Memory B cell (primary cell): ENCODE measurements at places on chromosomes 2 and 18.
A peak's percentile ranks its signal among the peaks of the same experiment; 100 is the strongest.

GRCh38 chr18:58026395-58026794 lies 17.6 kb upstream of the NEDD4L start:
- H3K27me3 ChIP-seq = no peaks in the 10 kb centered on the region
- no peaks in the 10 kb centered on the region for H3K36me3 ChIP-seq
- H3K4me3 ChIP-seq = no peak overlapping the region
- H3K27ac ChIP-seq = no peak overlapping the region

GRCh38 chr2:218569038-218569431 lies 396 bp downstream of the CNOT9 start:
- peak overlapping the region; percentile 97 for H3K27ac ChIP-seq
- peak; percentile 37 for DNase-seq
- peak overlapping the region; percentile 93 for H3K4me3 ChIP-seq
- peaks cover 40% of the 10 kb centered on the region for H3K4me1 ChIP-seq
- H3K27me3 ChIP-seq = no peaks in the 10 kb centered on the region

DNA sequence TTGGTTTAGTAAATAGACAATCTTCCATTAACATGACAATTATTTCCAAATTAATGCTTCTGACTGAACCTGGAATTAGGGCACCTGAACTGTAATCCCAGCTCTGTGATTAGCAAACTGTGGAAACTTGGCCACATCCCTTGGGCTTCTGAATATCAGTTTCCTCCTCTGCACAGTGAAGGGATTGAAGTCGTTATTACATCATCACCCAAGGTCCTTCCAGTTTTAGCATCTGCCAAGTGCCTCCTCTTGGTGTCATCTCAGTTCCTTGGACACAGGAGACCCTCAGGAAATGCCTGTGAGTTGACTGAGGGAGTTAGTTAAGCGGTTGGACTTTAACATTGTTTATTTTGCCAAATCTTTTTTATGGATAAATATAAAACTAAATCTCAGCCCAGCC lies 64.8 kb downstream of the MOGAT1 start:
- no peaks in the 10 kb centered on the region for H3K4me1 ChIP-seq
- H3K27ac ChIP-seq = no peak overlapping the region
- no peak for DNase-seq

- no peak overlapping the region for H3K27ac ChIP-seq
- H3K36me3 ChIP-seq = no peaks in the 10 kb centered on the region
- DNase-seq = no peak
- no peak overlapping the region for H3K4me3 ChIP-seq
These were observed 861.1 kb downstream of the CNTNAP5 start for GRCh38 chr2:124886216-124886615.

DNA sequence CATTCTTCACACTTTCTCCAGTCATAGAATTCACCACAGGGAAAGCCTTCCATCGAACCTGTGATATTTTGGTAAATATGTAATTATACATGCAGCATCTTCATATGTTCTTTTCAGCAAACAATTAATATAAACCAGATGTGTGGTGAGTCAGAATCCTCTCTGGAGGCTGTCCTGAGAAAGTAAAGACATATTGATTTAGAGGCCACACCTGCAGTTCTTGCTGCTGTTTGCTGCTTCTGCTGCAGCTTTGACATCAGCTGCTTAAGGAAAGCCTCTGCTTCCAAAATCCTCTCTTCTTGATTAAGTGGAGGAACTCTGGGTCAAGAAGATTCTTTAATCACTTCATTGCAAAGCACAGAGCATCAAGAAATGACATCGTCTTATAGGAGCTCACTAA lies 568.8 kb upstream of the ZEB2 start:
- no peak overlapping the region for H3K4me3 ChIP-seq
- H3K27me3 ChIP-seq = no peaks in the 10 kb centered on the region
- H3K36me3 ChIP-seq = no peaks in the 10 kb centered on the region
- no peak overlapping the region for H3K27ac ChIP-seq
- H3K4me1 ChIP-seq = no peaks in the 10 kb centered on the region
- DNase-seq = no peak

DNA sequence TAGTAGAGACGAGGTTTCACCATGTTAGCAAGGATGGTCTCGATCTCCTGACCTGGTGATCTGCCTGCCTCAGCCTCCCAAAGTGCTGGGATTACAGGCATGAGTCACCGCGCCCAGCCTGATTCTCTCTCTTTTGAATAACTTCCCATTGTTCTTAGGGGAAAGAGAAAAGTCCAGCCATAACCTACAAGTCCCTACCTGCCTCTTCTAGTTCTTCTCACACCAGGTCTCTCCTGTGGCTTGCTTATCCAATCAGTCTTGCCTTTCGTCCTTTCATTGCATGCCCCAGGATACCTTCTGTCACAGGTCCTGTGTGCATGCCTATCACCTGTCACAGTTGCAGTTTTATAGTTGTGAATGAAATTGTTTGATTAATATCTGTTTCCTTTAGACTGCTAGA lies 148.1 kb downstream of the SLC4A3 start:
- H3K27me3 ChIP-seq = peaks cover 8% of the 10 kb centered on the region
- H3K36me3 ChIP-seq = no peaks in the 10 kb centered on the region
- H3K4me3 ChIP-seq = no peak overlapping the region
- no peaks in the 10 kb centered on the region for H3K4me1 ChIP-seq

GRCh38 chr2:48162742-48163141 lies 256.4 kb upstream of the FBXO11 start:
- H3K4me3 ChIP-seq = no peak overlapping the region
- DNase-seq = no peak
- no peaks in the 10 kb centered on the region for H3K4me1 ChIP-seq
- no peak overlapping the region for H3K27ac ChIP-seq
- H3K27me3 ChIP-seq = peaks cover 2% of the 10 kb centered on the region
- H3K36me3 ChIP-seq = peaks cover 6% of the 10 kb centered on the region

DNA sequence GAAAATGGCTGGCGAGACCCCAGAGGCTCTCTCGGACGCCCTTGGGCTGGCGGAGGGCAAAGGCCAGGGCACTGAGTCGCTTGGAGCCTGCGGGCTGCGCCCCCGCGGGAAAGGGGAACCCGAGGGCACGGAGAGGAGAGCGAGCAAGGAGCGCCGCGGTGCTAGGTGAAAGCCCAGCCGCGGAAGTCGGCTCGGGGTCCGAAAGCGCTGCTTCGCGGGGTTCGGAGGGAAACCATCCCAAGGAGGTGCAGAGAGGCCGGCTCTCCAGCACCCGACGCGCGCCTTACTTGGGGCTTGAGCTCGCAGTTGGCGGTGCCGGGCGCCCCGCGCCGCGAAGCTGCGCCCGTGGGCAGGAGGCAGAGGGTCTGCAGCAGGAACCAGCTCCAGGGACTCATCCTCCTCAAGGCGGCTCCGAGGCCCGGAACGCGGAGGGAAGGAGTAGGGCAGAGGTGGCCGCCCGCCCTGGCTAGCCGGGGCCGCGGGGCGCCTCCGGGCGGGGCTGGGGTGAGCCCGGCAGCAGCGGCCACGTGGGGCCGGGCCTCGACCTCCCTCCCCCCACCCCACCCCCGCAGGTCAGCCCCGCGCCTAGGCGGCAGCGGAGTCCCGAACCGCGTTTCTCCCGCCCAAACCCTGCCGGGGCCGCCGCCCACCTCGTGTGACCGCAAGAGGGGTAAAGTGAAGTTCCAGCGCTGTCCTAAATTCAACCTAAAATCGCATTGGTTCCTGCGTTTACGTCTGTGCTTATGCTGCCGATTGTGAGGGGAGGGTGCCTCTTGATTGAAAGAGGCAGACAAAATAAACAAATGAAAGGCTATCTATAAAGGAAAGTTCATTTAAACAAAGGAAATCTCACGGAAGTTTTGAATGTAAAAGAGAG lies at the start of gene TRABD2A:
TRABD2A (minus strand) TSS at position 440 of the 877 bp plus-strand sequence; CDS start at position 395, 45 bp downstream.
- peaks cover 19% of the 10 kb centered on the region for H3K4me1 ChIP-seq
- DNase-seq = peak; percentile 44
- H3K27me3 ChIP-seq = no peaks in the 10 kb centered on the region
- H3K36me3 ChIP-seq = no peaks in the 10 kb centered on the region

GRCh38 chr2:196431957-196432356 lies 207.6 kb upstream of the CCDC150 start:
- DNase-seq = no peak
- H3K27me3 ChIP-seq = peaks cover 2% of the 10 kb centered on the region
- H3K4me1 ChIP-seq = peaks cover 12% of the 10 kb centered on the region
- H3K27ac ChIP-seq = no peak overlapping the region

DNA sequence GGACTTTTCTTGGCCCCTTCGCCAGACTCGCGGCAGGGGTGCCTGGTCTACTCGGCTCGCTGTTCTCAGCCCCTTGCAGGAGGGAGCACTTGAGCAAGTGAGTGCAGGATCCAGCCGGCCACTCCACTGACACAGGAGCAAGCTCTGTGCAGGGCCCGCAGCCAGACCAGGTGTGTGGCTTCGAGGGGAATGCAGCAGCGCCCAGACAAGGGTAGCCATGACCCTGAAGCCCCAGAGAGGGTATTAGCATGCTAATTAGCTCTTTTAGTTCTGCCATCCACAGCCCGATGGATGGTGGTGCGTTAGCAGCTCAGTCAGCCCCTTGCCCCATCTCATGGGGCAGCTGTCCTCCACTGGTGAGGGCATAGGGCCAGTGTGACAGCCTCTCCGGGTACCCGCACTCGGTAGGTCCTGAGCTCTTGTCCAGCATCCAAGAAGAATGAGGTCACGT lies 103.2 kb upstream of the HS6ST1 start:
- no peak overlapping the region for H3K4me3 ChIP-seq
- no peak overlapping the region for H3K27ac ChIP-seq
- peaks cover 8% of the 10 kb centered on the region for H3K27me3 ChIP-seq
- H3K36me3 ChIP-seq = peaks cover 5% of the 10 kb centered on the region

DNA sequence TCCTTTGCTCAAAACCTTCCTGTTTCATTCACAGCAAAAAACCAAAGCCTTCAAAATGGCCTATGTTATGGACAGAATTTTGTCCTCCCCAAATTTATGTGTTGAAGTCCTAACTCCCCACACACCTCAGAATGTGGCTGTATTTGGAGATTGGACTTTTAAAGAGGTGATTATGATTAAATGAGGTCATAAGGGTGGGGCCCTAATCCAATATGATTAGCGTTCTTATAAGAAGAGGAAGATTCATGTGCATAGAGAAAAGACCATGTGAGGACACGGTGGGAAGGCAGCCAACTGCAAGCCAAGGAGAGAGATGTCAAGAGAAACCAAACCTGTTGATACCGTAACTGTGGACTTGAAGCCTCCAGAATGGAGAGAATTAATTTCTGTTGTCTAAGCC lies 4.6 kb upstream of the ZNF638 start:
- no peak overlapping the region for H3K27ac ChIP-seq
- peaks cover 6% of the 10 kb centered on the region for H3K36me3 ChIP-seq
- DNase-seq = no peak
- H3K4me1 ChIP-seq = peaks cover 2% of the 10 kb centered on the region

DNA sequence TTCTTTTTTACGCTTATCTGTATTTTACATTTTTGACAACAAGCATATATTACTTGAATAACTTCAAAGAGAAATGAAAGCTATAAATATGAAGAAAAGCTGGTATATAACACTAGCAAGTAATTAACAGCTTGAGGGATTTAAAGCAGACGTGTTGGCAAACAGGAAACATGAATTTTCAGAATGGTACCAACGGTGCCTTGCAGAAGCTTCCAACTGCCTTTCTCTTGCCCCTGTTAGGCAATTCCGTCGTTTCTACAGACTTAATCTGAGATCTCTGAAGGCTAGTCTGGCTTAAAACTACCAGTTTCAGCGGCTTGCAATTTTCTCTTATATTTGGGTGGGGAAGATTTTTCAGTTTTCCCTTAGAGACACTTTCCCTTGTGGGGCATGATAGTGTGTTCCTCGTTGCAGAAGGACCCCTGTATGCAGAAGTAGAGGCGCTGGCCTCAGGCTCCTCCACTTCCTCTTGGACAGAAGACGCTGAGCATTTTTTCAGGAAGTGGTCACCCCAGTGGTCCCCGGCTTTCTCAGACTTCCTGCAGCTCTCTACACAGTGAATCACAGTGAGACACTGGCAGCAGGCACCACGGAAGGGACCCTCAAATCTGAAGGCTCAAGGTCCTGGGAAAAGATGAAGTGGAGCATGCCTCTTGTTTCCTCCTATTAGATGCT lies 56.2 kb upstream of the SLC16A14 start:
- no peak overlapping the region for H3K27ac ChIP-seq
- peaks cover 13% of the 10 kb centered on the region for H3K4me1 ChIP-seq
- H3K36me3 ChIP-seq = no peaks in the 10 kb centered on the region
- DNase-seq = no peak

- peaks cover 13% of the 10 kb centered on the region for H3K27me3 ChIP-seq
- H3K27ac ChIP-seq = no peak overlapping the region
- no peak for DNase-seq
- no peak overlapping the region for H3K4me3 ChIP-seq
These were observed 98.6 kb downstream of the TGFA start for GRCh38 chr2:70454936-70455544.

DNA sequence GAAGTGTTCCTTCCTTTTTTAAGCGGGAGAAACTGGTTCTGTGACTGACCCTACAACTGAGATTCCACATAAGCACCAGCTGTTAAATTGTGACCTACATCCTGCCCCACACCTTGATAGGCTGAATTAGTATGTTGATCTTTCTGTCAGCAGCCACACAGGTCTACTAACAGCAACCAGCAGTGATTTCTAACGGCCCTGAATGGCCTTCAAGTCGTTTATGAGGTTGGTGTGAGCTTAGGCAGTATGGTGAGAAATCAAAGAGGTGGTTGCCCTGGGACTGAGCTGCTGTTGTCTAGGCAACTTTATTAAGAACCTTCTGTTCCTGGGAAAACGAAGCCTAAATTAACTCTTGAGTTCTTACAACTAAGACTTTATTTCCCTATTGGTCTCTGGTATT lies 197.2 kb upstream of the FSHR start:
- no peaks in the 10 kb centered on the region for H3K4me1 ChIP-seq
- H3K27me3 ChIP-seq = no peaks in the 10 kb centered on the region
- no peaks in the 10 kb centered on the region for H3K36me3 ChIP-seq
- no peak for DNase-seq

- peaks cover 9% of the 10 kb centered on the region for H3K27me3 ChIP-seq
- no peaks in the 10 kb centered on the region for H3K36me3 ChIP-seq
- no peak overlapping the region for H3K27ac ChIP-seq
- no peaks in the 10 kb centered on the region for H3K4me1 ChIP-seq
- H3K4me3 ChIP-seq = no peak overlapping the region
- no peak for DNase-seq
These were observed 6.0 kb upstream of the BMP10 start for GRCh38 chr2:68877079-68877772.

DNA sequence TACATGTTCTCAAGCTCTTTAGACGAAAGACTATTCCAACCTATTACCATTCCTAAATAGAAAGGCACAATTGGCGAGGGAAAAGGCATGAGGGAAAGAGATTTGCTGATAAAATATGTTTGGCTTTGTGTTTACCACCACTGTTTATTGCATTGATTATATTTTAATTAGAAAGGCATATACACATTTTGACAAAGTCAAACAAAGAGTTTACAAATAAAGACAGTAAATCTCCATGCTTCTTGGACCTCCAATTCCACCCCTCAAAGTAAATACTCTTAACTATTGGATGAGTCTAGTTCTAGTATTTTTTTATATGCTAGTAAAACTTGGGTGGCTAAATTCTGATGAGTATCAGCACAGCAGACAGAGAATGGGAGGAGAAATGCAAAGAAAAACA lies 521.4 kb downstream of the FBXO15 start:
- H3K36me3 ChIP-seq = no peaks in the 10 kb centered on the region
- H3K4me3 ChIP-seq = no peak overlapping the region
- DNase-seq = no peak
- H3K27me3 ChIP-seq = no peaks in the 10 kb centered on the region
- no peaks in the 10 kb centered on the region for H3K4me1 ChIP-seq

GRCh38 chr18:30927042-30927441 lies 115.5 kb downstream of the DSC3 start:
- no peaks in the 10 kb centered on the region for H3K36me3 ChIP-seq
- no peak for DNase-seq
- no peaks in the 10 kb centered on the region for H3K4me1 ChIP-seq
